Activated naive CD4-positive, alpha-beta T cell treated with anti-CD3 and anti-CD28 coated beads, Interleukin-2, amount 10 ng/mL, durations not matched to agents 7 days and 5 days (primary cell): ENCODE measurements at places on chromosomes 4 and X.

GRCh38 chrX:135740681-135741149 lies 27.3 kb downstream of the CT45A1 start:
- H3K27me3 ChIP-seq, result peaks cover 8% of the 10 kb centered on the region
- H3K4me3 ChIP-seq, result peak overlapping the region; percentile 37
- DNase-seq, result peak; percentile 64
- H3K4me1 ChIP-seq, result no peaks in the 10 kb centered on the region

DNA sequence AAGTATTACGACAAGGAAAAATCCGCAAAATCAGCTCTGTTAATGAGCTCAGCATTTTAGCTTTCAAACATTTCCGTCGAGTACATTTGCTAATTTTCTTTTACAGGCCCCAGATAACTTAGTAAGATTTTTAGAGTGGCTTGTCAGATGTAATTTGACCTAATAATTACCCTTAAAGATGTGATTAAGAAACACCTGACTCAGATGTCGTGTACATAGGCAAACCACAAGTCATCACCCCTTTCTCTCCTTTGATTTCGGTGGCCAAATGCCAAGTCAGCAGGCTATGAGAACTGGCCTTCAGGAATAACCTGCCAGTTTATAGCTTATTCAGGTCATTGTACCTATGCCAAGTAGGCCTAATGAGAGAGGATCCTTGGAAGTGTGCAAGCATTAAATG lies 369.6 kb downstream of the PCDH7 start:
- no peaks in the 10 kb centered on the region for H3K27me3 ChIP-seq
- H3K4me3 ChIP-seq, result no peak overlapping the region
- no peak overlapping the region for H3K27ac ChIP-seq
- DNase-seq, result no peak
- no peaks in the 10 kb centered on the region for H3K4me1 ChIP-seq

GRCh38 chr4:75702919-75703411 lies 21.4 kb upstream of the USO1 start:
- H3K27ac ChIP-seq, result no peak overlapping the region
- H3K4me1 ChIP-seq, result peaks cover 17% of the 10 kb centered on the region
- H3K27me3 ChIP-seq, result no peaks in the 10 kb centered on the region
- no peak for DNase-seq

DNA sequence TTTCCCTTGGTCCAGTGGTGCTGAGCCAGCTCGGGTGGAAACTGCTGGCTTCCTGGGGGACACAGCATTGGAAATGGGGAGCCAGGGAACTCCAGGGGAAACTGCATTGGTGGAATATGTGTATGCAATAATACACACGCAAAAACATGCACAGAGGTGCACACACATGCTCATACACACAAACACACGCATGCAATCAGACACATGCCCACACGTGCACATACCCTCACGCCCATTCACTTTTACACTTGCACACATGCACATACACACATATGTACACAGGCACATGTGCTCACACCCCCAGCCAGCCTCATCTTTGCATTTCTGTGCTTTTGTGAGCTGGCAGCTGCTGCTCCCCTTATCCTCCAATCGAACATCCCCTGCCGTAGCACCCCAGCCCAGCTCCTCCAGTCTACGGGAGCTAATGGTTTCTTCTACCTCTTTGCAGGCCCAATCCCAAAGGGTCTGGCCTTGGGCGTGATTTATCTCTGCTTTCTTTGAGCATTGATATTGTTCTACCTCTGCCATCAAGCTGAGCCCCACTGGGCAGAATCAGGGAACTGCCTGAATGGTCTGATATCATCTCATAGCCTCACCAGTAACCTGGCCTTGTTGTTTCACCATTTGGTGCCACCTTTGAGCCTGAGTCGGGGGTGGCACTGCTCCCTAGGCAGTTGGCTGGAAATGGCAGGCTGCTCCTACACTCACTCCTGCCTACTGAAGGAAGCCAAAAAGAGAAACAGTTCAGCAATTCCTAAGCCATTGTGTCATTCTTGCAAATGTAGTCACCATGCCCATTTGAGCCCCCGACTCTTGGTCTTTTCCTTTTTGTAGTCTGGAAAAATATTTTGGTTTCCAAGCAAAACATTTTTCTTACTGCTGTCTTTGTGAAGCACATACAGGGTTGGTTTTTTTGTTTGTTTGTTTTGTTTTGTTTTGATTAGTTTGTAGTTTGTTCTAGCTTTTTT lies 104.4 kb upstream of the MAMLD1 start:
- no peak overlapping the region for H3K27ac ChIP-seq
- peaks cover 9% of the 10 kb centered on the region for H3K27me3 ChIP-seq
- peaks cover 19% of the 10 kb centered on the region for H3K4me1 ChIP-seq
- no peaks in the 10 kb centered on the region for H3K36me3 ChIP-seq
- H3K4me3 ChIP-seq, result no peak overlapping the region

DNA sequence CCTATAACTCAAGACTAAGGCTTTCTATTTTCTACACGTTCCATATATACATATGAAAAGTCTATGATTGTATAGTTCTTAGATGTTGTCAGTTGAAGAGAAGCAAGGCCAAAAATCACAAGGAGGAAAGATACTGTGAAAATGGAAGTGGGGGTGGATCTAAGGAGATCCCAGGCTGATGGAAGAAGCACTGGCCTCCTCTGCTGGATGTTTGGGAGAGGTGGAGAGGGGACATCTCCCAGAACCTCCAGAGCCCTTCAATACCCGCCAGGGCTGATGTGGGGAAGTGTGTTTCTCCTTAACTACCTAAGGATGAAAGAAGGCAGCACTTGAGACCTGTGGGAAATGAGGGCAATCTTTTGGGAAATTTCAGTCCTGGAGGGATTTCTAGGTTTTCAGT lies 67.4 kb downstream of the RASGEF1B start:
- peaks cover 3% of the 10 kb centered on the region for H3K27me3 ChIP-seq
- H3K36me3 ChIP-seq, result no peaks in the 10 kb centered on the region
- H3K4me1 ChIP-seq, result peaks cover 3% of the 10 kb centered on the region
- no peak for DNase-seq
- H3K4me3 ChIP-seq, result no peak overlapping the region
- no peak overlapping the region for H3K27ac ChIP-seq

GRCh38 chr4:189804894-189805293 lies 135.8 kb upstream of the FRG1 start:
- no peaks in the 10 kb centered on the region for H3K36me3 ChIP-seq
- no peak for DNase-seq
- no peak overlapping the region for H3K27ac ChIP-seq
- H3K4me1 ChIP-seq, result no peaks in the 10 kb centered on the region

DNA sequence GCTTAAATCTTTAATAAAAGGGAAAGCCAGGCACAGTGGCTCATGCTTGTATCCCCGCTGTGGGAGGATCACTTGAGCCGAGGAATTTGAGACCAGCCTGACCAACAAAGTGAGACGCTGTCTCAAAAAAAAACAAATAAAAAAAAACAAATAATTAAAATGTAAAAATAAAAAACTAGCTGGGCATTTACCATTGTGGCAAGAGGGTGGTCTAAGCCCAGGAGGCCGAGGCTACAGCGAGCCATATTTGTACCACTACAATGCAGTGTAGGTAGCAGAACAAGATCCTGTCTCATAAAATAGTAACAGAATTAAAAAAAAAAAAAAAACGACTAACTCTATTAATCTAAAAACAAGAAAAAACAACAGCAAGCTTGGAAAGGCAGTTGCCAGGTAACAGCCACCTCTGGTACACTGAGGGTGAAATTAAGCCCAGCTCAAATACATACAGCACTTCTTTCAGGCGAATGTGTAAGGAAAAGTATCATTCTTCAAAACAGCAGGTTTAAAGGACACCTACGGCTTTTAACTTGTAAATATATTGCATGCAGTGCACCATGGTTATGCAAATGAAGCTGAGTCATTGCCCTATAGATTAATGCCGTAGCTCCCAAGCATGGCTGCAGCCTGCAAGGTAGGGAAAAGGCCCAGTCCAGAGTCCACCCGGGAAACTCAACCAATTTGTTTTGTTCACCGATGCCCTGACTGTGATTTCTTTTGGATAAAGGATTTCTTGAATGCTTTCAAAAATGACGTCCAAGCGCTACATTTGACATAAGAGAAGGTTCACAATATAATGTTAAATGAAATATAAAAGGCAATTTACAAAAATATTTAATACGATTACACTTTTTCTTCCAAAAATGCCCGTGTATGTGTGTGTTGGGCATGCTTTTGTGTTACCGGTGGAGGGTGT lies 14.5 kb upstream of the TXLNG start:
- H3K27me3 ChIP-seq, result no peaks in the 10 kb centered on the region
- H3K36me3 ChIP-seq, result no peaks in the 10 kb centered on the region
- H3K4me3 ChIP-seq, result no peak overlapping the region
- no peaks in the 10 kb centered on the region for H3K4me1 ChIP-seq
- DNase-seq, result no peak

GRCh38 chrX:77276742-77277141 lies 170.4 kb upstream of the FGF16 start:
- no peaks in the 10 kb centered on the region for H3K4me1 ChIP-seq
- H3K27me3 ChIP-seq, result no peaks in the 10 kb centered on the region
- no peaks in the 10 kb centered on the region for H3K36me3 ChIP-seq

DNA sequence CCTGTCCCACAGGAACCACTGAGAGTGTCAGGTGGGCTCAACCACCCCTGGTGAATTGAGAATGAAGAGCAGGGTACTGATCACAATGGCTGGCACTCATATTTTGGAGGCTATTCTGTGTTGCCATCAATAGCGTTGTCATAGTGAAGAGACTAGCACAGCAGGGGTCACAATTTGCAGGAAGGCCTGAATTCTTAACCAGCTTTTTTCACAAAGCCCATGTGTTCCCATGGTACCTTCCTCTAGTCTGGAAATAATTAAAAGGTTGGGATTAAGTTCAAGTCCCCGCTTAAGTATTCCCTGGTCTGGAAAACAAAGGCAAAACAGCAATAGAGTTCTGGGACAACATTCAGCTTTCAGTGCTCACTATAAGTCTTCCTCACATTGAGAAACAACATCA lies 1051.7 kb downstream of the C4orf33 start:
- DNase-seq, result no peak
- no peak overlapping the region for H3K27ac ChIP-seq
- H3K27me3 ChIP-seq, result no peaks in the 10 kb centered on the region
- no peaks in the 10 kb centered on the region for H3K36me3 ChIP-seq
- H3K4me1 ChIP-seq, result no peaks in the 10 kb centered on the region

DNA sequence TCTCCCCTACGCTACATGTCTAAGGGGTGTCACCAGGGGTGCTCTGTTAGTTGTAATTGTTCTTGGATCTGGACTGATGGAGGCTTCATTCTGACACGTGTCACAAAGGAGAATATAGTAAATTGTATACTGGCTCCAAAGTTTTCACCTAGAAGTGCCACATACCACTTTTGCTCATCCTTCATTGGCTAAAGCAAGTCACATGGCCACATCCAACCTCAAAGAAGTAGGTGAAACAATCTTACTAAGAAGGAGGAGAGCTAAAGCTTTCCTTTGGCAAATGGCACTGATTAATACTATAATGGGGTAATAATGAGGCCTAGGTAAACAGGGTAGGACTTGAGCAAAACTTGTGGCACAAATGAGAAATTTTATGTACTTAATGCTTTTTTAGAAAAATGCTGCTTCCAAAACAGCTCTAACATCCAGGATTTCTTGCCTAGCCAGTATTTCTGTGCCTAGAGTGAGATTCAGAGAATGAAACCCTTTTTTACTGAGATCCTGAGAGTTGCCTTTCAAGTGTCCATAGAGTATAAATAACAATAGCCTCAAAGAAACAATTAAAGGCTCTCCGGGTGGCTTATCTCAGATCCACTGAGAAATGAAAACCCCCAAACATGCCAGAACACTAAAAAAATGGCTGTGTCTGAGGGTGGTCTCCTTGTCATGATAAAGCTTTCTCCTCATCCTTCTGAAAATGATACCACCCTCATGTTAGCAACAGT lies 34.7 kb downstream of the NHS start:
- H3K4me1 ChIP-seq, result no peaks in the 10 kb centered on the region
- no peak for DNase-seq

DNA sequence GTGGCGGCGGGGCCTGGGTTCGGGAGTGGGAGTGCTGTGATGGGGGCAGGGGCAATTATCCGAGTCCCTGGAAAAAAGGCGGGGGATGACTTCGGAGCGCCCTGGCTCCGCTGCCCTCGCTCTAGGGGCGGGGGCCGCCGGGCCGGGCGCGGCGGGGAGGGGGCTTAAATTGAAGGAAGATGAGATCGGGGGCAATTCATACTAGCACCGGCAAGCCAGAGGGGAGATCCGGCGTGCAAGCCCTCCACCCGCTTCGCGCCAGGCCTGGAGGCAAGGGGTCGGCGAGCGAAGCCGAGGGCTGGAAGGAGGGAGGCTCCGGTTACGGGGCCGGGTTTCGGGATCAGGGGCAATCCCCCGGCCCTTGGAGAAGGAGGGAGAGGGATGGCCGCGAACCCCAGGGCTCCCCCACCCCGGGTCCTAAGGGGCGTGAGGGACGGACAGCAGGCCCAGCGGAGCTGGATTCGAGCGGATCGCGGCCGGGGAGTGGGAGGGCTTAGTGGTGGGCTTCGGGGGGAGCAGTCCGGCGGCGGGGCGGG lies 1.2 kb downstream of the BCORL1 start:
- DNase-seq, result peak; percentile 20
- no peak overlapping the region for H3K4me3 ChIP-seq
- H3K27ac ChIP-seq, result no peak overlapping the region
- peaks cover 20% of the 10 kb centered on the region for H3K27me3 ChIP-seq

DNA sequence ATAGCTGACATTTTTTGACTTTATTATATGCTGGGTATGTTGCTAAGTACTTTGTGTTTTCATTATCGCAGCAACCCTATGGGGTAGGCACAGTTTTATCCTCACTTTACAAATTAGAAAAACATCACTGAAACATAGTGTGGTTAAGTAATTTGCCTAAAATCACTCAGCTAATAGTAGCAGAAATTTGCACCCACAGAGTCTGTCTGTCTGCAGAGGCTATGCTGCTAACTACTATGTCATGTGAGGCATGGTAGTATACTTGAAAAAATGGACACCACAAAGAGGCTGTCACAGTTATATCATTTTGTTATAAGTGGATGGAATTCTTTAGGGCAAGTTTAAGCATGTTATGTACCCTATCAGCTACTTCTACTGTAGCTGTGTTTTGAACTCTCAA lies 69.0 kb downstream of the STAG2 start:
- no peak for DNase-seq
- no peaks in the 10 kb centered on the region for H3K27me3 ChIP-seq

DNA sequence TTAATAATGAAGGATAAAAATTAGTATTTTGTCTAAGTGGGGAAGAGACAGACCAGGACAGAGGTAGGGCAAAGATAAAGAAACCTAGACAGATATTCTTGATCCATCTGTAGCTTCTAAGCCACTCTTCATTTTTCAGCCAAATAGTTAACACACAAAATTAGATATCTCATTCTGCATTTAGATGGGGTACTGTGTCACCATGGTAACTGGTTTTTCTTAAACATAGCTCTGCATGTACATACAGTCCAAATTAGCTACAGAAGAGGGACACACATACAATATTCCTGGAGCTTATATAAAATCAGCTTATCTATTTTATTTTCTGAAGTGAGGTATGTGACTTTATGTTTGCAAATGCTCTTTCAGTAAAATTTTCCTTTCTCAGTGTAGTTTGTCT lies 393.7 kb downstream of the PPP3CA start:
- no peak overlapping the region for H3K4me3 ChIP-seq
- no peak for DNase-seq
- no peak overlapping the region for H3K27ac ChIP-seq
- no peaks in the 10 kb centered on the region for H3K36me3 ChIP-seq
- H3K4me1 ChIP-seq, result no peaks in the 10 kb centered on the region

- H3K4me1 ChIP-seq, result peaks cover 18% of the 10 kb centered on the region
- no peak for DNase-seq
- no peak overlapping the region for H3K27ac ChIP-seq
- peaks cover 32% of the 10 kb centered on the region for H3K27me3 ChIP-seq
- H3K36me3 ChIP-seq, result no peaks in the 10 kb centered on the region
These were observed 82.1 kb downstream of the JAKMIP1 start for GRCh38 chr4:6118201-6118600.
